ENCODE measurements at places on chromosomes 6 and 20.

GRCh38 chr20:25179439-25180089, 15.9 kb upstream of the ENTPD6 start:
- no peak for DNase-seq

DNA sequence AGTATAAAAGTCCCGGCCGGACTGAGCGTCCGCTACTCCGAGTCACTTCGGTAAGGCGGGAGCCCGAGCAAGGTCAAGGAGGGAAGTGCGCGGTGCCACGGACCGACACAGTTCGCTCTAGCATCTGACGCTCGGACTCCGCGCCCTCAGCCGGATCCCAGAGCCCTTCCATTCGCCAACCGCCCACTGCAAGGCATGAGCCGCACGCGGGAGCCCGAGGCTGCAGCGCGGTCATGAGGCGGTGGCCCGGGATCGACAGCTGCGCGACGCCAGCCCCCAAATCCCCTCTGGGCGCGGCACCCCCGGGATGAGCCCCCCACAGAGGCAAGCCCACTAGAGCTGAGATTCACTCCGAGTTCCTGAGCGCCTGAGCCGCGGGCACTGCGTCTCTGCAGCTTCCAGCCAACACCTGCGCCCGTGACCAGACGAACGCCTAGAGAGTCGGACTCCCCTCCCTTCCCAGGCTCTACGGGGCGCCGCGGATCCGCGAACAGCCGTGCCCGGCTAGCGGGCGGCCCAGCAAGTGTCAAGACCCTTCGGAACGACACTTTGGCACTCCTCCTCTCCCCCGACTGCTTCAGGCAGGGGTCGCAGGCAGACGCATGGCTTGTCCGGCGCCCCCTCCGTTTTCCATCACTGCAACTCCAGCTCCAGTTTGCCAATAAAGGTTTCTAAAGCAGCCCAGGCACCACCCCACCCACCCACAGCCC, 725 bp upstream of the ISM1 start:
- DNase-seq, result no peak

- DNase-seq, result no peak
These were observed 112.6 kb downstream of the B3GAT2 start for GRCh38 chr6:70844301-70844700.

DNA sequence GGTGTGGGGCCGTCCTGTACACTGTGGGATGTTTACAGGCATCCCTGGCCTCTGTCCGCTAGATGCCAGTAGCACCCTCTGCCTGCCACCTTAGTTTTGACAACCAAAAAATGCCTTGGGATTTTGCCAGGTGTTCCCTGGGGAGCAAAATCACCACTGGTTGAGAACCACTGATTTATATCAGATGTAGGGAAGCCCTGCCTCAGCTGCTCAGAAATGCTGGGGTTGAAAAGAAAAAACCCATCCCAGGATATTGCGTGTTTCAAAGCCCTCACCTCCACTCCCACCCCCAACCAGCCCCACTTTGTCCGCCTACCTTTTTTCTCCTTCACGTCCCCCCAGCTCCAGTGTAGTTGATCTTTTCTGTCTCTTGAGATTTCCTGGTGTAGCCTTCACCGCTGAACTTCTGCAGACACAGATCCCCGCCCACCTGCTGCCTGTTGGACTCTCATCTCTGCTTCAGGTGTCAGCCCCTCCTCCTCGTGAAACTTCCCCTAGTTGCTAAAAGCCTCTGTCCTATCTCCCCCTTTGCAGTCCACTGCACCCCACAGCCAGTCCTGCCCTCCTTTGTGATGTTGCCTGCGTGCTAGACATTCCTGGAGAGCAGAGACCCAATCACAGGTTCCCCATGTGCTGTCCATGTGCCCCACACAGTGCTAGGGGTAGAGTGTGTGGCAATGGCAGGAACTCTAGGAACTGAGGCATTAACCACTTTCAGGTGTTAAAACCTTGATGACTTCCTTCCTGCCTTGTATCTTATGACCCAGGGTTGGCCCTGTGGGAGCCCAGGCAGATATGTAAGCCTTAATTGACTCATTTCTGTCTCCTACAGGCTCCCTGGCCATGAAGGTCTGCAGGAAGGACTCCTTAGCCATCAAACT, 98.9 kb downstream of the TBC1D7 start:
- DNase-seq, result peak; percentile 24

Measured in NCI-H2107 (cell line).